ENCODE measurements at places on chromosomes 12 and 14. TPM values are rescaled to one million over a fixed set of nuclear protein-coding genes. Genes with fewer than 3 reads are reported as not detected.

Gene USP15
- 83.4 TPM for total RNA-seq

DNA sequence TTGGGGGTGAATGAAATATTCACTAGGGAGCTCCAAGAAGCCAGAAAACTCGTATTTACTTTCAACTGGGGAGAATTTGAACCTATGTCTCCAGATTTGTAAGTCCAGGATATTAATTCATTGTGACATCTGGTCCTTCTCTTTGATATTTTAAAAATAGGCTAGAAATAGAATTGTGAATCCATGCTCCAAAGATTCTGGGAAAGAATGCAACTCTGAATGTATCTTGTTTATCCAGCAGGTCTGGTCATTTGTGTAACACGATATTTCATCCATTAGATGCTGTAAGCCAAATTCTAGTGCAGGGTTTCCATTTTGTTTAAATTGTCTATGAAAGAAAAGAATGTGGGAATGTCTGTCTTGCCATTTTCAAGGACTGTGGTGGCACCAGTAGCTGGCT, 334.7 kb downstream of the BMP4 start:
- ATAC-seq, result no peak

Gene KRT74
- not detected for total RNA-seq

DNA sequence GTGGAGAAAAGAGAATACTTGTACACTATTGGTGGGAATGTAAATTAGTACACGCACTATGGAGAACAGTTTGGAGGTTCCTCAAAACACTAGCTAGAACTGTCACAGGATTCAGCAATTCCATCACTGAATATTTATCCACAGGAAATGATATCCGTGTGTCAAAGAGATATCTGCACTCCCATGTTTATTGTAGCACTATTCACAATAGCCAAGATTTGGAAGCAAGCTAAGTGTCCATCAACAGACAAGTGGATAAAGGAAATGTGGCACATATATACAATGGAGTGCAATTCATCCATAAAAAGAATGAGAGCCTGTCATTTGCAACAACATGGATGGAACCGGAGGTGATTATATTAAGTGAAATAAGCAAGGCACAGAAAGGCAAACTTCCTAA, 428.5 kb downstream of the CCDC91 start:
- no peak for ATAC-seq

DNA sequence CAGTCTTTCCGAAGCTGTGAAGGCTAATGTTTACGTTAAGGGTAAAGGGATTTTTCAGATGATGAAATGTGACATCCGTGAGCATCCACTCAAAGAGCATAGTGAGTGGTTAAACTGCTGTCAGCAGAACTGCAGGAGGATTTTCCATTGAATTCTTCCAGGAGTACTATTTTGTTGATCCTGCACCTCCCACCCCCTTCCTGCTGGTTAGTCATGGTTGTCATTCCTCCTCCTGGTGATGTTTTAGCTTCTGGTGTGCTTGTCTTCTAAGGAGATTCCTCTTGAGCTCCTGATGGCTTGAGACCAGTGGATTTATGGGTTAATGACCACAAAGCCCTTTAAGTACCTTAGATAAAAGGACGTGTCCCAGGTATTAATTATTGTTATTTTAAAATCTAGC, 2.4 kb upstream of the GPRC5D start:
- no peak for ATAC-seq

GRCh38 chr12:32178341-32179010, 71.8 kb downstream of the BICD1 start:
- no peak for ATAC-seq

Gene KRT3
- not detected for total RNA-seq

All from activated T-helper 17 cell treated with anti-CD3 and anti-CD28 coated beads, Interleukin-2, amount 50 U/mL, for 72 hours (primary cell).